ENCODE measurements at places on chromosomes 4 and X.

- no peak for DNase-seq
Observed at GRCh38 chr4:167779864-167780263, 312.5 kb upstream of the ANXA10 start.

GRCh38 chr4:119835613-119835910, 207.0 kb upstream of the PDE5A start:
- no peak for DNase-seq

DNA sequence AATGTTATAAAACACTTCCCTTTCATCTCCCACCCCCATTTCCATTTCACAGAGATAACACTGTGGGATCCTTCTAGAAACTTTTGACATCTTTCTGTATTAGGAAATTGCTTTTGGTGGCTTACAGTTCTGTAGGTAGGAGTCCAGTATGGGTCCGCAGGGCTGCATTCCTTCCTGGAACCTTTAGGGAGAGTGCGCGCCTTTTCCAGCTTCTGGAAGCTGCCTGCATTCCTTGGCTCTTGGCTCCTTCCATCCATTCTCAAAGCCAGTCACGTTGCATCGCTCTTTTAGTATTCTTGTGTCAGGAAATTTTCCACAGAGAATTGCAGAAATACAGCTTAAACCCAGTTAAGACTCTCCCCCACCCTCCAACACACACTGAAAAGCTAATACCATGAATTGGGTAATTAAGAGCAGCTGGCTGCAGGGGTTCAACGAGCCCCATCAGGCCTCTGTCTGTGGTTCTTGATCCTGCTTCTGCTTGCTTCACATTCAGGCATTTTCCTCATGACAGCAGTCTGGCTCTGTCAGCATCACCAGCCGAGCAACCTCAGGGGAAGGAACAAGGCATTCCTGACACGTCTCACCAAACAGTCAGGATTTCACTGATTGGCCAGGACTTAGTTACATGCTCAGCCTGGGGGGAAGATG, 48.8 kb downstream of the SEPTIN11 start:
- no peak for DNase-seq

DNA sequence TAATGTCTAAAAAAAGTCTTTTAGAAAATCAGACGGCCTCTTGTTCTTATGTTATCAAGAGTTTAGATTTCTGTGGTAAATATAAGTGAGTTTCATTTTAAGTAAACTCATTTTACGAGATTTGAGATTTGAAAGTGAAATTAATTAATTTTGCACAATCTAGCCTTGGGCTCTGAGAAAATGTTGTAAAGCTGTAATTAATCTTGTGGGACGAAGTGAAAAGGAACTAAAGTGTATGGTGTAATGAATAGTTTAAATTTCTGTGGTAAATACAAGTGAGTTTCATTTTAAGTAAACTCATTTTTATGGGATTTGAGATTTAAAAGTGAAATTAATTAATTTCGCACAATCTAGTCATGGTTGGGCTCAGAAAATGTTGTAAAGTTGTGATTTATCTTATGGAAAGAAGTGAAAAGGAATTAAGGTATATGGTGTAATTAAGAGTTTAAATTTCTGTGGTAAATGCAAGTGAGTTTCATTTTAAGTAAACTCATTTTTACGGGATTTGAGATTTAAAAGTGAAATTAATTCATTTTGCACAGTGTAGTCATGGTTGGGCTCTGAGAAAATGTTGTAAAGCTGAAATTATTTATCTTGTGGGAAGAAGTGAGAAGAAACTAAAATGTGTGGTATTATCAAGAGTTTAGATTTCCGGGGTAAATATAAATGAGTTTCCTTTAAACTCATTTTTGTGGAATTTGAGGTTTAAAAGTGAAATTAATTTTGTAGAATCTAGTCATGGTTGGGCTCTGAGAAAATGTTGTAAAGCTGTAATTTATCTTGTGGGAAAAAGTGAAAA, 1.6 kb downstream of the SCML1 start:
- no peak for DNase-seq

DNA sequence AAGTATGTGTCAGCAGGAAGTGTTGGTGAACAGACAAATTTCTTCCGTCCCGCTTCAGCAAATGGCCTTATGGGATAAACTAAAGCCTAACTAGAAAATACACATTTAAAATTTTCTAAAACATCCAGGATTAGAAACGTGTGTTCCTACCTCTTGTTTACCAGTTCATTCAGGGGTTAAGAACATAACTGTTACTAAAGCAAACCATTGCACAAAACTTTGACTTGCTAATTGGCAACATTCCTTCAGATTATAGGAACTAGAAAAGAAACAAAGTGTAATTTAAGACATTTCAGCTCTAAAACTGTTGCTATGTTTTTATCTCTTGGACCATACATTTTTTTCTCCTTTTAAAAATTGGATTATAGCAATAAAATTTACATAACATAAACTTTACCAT, 39.5 kb upstream of the CXCL13 start:
- no peak for DNase-seq

GRCh38 chr4:67714248-67714583, 13.3 kb upstream of the UBA6 start:
- DNase-seq: no peak

DNA sequence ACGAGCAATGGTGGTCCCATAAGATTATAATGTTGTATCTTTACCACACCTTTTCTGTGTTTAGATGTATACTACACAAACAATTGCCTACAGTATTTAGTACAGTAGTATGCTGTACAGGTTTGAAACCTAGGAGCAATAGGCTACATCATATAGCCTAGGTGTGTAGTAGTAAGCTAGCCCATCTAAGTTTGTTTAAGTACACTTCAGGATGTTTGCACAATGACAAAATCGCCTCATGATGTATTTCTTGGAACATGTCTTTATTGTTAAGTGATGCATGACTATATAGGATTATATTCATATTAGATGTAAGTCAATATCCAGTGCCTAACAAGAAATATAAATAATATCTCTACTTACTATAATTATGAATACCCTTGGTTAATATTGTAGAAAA, 104.6 kb downstream of the SLC10A6 start:
- no peak for DNase-seq

DNA sequence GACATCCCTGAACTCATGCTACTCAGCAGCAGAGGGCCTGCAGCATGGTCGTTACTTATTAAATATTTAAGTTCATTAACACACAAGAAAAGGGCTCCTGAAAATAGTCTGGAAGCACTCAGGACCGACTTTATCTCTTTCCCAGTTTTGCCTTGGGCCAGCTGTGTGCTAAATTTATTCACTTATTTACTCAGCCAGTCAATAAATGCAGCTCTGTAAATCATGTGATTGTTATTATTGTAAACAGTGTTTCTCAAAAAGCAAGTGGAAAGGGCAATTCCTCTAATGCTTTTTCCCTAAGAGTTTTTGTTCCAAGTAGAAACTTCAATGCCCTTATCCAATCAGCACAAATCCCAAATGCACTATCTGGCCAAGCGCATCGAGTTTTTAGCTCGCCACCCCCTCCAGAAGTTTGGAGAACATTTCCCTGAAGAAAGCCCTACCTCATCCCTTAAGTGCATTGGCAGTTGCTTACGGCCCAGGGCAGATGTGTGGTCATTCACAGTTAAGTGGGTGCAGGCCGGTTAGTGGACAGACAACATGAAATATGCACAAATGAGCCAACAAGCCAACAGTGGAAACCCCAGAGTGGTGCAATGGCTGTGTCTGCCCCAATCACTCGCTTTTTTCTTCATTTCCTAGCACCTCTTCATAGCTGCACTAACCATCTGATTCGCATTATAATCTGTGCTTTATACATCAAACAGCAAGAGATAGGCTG, 125.8 kb downstream of the SMIM20 start:
- DNase-seq: no peak

DNA sequence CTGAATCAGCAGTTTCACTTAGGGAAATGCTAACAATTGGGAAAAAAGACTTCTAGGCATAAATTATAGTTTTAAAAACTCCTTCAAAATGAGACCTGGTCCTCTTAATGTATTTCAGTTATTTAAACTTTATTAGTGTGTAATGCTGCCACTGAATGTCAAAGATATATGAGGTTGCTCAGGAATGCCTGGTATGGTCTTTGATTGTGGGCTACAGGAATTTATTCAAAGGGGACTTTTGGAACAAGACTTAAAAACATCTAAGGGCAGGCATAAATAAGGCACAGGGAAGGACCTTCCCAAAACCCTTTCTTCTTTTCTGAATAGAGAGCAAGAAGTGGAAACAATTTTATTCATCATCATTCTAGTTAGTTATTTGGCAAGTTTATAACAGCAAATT, 439.1 kb downstream of the TLL1 start:
- no peak for DNase-seq

DNA sequence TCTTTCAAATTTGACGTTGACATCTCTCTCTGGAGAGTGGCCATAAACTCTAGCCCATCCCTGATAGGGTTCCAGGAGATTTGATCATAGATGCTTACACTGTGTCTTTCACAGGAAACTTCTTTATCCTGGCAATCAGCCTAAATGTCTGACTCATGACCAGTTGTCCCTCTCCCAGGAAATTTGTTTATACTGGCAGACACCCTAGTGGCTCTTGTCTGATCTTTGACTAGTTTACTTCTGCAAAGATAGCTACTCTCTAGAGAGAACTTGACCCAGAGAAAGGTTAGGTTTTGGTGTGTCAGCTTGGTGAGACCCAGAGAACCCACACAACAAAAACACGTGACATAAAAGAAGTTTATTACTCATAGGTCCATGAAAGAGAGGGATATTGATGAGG, 509.8 kb downstream of the CENPC start:
- DNase-seq: no peak

DNA sequence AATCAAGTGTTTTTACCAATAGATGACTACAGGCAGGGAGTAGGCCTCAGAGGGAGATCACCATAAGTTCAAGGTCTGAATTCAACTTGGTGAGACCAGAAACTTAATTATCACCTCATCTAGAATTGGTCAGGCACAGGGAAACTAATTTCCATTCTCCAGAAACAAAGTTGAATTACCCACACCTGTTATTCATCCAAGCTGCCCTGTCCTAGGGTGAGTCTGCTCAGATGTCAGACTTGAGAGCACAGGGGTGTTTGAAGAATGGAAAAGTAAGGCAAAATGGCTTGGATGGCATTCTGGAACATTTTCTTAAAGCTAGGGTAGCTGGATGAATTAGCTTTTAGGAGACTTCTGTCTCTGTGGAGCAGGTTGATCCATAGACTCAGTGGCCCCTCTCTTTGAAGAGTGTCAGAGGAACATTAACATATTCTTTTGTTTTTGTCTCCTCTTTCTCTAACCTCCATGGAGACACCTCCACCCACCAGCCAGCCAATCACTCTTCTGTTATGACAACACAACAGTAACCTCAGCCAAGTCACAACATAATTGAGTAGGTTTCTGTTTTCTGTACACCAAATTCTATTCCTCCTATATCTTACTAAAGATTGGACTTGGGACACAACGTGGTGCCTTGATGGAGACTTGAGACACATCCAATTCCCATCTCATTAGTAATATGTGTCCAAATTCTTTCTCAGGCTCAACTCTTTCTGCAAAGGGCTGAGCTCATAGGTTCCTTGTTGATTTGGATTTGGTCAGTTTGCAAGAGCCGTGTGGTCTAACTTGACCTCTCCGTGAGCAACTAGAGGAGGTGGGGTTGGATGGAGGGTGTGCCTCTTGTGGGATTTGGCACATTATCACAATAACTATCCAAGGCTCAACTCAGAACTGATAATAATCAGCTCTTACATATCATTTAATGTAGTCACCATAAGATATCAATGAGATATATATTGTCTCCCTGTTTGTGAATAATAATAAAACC, 45.1 kb downstream of the VSIG4 start:
- DNase-seq: no peak

DNA sequence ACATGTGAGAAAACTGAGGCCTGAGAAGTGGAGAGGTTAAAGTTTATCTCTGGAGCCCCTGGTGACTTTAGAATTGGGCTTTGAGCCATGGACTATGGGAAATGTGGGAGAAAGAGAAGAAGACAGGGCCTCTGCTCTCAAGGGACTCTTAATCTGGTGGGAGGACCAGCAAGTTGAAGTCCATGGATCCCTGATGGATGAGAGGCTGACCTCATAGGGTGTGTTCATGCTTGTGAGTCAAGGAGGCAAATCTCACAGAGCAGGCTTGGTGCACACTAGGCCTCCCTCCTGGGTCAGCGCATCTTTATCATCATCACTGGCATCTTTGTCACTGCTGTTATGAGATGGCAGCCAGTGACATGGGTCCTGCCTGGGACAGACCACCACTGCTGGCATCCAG, 211.9 kb downstream of the AFAP1 start:
- DNase-seq: no peak

- no peak for DNase-seq
Observed at GRCh38 chr4:80188457-80188800, 8.9 kb upstream of the PRDM8 start.

DNA sequence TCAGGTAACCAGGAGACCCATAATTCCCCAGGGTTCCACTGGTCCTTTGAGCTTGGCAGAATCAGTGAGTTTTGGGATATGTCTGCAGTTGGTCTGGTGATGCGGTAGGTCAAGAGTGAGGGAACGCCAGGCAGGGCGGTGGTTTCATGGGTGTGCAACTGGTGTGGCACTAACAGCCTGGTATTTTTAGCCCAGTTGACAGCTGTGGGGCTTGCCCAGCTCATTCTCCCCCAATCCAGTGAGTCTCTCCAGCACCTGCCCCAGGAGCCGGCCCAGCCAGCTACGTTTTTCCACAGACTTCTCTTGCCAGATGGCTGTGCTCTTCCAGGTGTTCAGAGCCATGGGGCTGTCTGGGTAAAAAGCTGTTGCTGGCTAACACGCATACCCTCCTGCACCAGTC, 1019.9 kb downstream of the CCSER1 start:
- DNase-seq: no peak

- DNase-seq: no peak
Observed at GRCh38 chr4:98474408-98474844, 184.0 kb downstream of the TSPAN5 start.

- DNase-seq: no peak
Observed at GRCh38 chr4:159075531-159075932, 27.3 kb upstream of the RAPGEF2 start.

DNA sequence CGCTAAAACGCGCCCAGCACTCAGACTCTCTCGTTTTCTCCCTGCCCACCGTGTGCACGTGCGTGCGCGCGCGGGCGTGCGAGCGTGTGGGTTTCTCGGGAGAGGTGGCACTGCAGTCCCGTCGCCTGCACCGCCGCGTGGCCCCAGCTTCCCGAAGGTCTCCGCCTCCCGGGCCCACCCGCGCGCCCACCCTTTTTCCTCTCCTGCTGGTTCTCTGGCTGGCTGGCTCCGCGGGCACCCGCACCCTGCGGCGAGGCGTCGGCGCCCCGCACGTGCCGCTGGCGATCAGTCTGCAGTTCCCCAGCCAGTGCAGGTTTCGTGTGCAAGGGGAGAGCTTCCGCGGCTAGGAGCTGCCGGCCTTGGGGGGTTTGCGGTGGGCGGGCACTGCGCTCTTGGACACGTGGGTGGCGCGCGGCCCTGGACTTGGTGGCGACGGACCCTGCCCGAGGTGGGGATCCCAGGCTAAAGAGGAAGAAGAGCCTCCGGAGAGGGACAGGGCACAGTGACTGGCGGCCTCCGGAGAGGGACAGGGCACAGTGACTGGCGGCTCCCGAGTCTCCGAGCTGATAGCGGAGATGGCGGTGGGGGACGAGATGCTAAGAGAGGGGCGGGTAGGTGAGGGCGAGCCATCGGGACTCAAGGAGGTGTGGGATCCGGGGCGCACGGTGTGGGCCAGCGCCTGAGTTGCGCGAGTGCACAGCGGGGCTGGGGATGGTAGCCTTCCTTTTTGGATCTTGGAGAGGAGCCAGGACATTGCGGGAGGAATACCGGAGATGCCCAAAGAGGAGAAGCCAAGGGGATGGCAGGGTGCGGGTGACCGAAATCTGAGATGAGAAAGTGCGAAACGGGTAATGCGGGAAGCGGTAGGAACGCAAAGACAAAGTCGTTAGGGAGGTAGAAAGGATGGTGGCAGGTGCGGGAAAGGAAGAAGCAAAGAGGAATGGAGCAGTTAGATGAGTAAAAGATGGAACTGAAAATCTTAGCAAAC, at the start of gene FAM184B:
Gene FAM184B (minus strand): TSS at position 322 of the 988 bp plus-strand sequence. CDS start 322 bp downstream, outside the sequence.
- DNase-seq: peak; percentile 12

Data from neural crest cell (in vitro differentiated cells).